RPMI7951 (cell line): ENCODE measurements at places on chromosomes 3 and 15.
A peak's percentile ranks its signal among the peaks of the same experiment; 100 is the strongest.

DNA sequence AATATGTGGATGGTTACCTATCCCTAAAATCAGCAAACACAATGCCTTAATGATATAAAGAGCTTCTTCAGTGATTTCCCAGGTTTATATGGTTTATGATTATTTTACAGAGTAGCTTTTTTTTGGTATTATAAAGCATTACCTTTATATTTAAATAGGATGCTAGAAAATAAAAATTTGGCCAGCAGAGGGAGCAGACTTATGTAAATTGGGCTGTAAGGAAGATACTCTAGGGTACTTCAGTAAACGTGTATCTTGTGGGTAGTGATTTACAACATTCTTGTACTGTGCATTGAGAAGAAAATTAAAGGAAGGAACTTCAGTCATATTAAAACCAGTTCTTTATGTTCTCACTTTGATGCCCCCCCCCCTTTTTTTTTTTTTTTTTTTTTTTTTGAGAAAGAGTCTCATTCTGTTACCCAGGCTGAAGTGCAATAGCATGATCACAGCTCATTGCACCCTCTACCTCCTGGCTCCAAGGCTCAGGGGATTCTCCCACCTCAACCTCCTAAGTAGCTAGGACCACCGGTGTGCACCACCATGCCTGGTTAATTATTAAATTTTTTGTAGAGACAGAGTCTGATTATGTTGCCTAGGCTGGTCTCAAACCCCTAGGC is 167.9 kb downstream of the BBX start:
- DNase-seq, result peak; percentile 61

GRCh38 chr3:151903501-151903991 is 30.1 kb downstream of the SUCNR1 start:
- peak; percentile 88 for DNase-seq

GRCh38 chr15:81088470-81089013 is 45.5 kb upstream of the CFAP161 start:
- no peak for DNase-seq

GRCh38 chr15:27258287-27258686 is 287.3 kb downstream of the GABRG3 start:
- DNase-seq, result no peak
